ENCODE measurements at places on chromosomes 2 and 18.

GRCh38 chr2:13021470-13021957 lies 304.8 kb downstream of the TRIB2 start:
- DNase-seq, result no peak

DNA sequence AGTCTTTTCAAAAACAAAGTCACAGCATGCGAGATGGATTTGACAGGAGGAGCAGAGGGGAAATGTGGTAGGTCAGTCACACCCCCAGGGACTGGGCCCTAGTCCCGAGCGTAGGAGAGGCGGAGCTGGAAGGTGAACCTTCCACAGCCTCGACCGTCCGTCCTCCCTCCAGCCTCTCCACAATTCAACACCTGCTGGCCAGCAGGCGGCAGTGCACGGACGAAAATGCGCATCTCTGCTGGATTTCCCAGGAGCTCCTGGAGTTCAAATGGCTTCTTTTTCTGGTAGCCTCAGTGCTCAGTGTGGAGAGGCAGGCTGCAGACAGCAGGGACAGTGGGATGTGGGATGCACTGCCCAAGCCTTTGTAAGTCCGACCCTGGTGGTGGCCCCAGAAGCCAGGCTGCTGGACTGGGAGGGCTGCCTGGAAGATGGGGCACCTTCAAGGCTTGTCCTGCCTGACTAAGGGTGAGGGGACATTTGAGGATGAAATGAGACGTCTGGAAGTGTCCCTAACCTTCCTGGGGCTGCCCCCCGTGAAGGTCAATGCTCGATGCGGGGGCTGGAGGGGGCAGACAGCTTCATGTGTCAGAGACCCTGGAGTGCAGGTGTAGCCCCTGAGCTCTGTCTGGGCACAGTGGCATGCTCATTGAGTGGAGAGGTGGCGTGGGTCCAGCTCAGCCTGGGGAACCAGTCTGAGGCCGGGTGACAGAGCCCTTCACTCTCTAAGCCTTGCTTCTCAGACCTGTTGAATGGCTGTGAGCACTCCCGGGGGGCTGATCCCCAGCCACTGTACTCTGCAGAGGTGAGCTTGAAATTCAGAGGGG lies 189.5 kb downstream of the TFCP2L1 start:
- peak; percentile 84 for DNase-seq

DNA sequence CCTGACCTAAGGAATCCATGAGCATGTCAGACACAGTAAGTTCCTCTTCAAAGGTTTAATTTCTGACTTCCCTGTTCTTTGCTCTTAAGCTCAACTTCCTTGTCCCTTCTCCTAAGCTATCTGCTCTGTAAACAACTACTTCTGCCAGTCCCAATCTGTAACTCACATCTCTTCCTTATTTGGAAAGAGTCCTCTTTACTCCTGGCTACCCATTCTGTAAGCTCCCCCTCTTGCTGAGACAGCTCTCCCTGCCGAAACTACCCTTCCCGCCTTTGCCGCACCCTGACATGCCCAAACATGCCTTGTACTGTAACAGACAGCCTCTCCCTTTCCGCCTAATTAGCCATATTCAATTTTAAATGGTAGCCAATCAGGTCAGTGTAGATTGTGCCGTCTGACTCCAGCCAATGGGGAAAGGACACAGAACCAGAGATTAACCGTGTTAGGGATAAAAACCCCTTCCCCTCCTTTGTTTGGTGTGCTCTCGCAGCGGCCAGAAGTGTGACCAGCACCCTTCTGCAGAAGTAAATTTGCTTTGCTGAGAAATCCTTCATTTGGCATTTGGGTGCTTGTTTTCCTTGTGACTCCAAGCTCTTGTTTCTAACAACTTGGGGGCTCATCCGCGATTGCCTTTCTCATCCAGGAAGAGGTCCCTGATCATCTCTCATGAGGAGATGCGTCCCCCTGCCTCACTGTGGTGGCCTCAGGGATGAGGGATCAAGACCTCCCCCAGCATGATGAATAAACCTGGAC lies 49.0 kb downstream of the PIAS2 start:
- DNase-seq, result peak; percentile 70

- DNase-seq, result peak; percentile 51
These were observed 20.5 kb upstream of the IL1RL2 start for GRCh38 chr2:102166189-102166845.

GRCh38 chr2:129661935-129662334 lies 317.5 kb upstream of the RAB6C start:
- DNase-seq, result no peak

DNA sequence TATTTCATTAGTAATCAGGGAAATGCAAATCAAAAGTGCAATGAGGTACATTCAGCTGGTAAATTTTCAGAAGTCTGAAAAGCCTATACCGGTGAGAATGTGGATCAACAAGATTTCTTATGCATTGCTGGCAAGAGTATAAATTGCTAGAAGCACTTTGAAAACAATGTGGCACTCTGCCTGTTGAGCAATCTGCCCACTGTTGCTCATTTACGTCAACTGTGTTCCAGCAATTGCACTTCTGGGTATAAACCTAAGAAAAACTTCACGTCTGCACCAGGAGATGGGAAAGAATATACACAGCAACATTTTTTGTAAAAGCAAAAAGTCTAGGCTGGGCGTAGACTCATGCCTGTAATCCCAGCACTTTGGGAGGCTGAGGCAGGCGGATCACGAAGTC lies 40.8 kb downstream of the MTERF4 start:
- DNase-seq, result no peak

Data from neural progenitor cell (in vitro differentiated cells).